ENCODE measurements at places on chromosomes 4 and X. TPM values are rescaled to one million over a fixed set of nuclear protein-coding genes. Genes with fewer than 3 reads are reported as not detected.

Gene ARHGEF6
- 2.7 TPM for total RNA-seq

Gene PAGE4
- total RNA-seq = not detected

Gene FGF13
- 0.69 TPM for total RNA-seq

Gene PFKFB1
- total RNA-seq = under 0.01 TPM

Gene ITGB1BP2
- total RNA-seq = 1.1 TPM

Gene SPANXD
- not detected for total RNA-seq

Gene IQSEC2
- 8.4 TPM for total RNA-seq

Gene SSX2
- not detected for total RNA-seq

Gene GAB3
- 0.62 TPM for total RNA-seq

Gene GATA1
- total RNA-seq = not detected

Gene PIGA
- 14.0 TPM for total RNA-seq

Gene NDNF
- total RNA-seq = under 0.01 TPM

Gene NAP1L3
- total RNA-seq = 3.8 TPM

Gene ESX1
- total RNA-seq = not detected

Gene IDUA
- total RNA-seq = 22.2 TPM

Gene GLRA3
- total RNA-seq = not detected

Gene SLC6A14
- total RNA-seq = not detected

Data from melanocyte of skin (primary cell).